ENCODE measurements at places on chromosomes 16 and 17.

- DNase-seq: no peak
These were observed 5.7 kb downstream of the ADGRG1 start for GRCh38 chr16:57634171-57634570.

DNA sequence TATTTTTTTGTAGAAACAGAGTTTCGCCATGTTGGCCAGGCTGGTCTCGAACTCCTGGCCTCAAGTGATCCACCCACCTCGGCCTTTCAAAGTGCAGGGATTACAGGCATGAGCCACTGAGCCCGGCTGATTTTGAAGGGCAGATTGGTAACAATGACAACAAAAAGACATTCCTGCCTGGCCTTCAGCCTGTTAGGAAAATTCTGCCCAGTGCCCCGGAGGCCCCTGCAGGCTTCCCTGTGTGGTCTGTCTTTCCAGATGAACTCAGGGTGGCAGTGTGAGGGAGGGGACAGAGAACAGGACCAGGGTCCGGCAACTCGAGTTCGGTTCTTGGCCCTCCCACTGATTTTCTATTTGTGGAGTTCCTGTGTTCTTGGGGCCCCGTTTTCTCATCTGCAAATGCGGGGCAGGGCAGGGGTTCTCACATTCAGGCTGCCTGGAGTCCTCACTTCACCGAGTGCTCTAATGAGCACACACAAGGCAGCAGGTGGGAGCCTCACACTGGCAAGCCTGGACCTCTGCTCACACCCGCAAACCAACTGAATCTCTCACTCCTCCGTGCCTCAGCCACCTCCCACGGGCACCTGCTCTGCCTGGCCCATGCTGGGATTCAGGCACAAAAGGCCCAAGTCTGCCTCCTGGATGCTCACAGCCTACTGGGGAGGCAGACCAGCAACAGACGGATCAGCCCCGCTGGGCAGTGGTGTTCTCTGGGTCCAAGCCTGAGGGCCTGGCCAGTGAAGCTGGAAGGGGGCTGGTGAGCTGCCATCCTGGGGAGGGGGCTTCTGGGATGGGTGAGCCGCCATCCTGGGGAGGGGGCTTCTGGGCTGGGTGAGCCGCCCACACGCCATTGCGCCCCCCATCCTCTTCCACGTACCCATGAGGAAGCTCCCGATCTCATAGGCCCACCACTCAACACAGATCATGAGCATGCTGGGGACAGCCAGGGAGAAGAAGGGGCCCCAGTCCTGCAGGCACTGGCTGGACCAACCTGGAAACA is 10.3 kb downstream of the SLC47A2 start:
- no peak for DNase-seq

DNA sequence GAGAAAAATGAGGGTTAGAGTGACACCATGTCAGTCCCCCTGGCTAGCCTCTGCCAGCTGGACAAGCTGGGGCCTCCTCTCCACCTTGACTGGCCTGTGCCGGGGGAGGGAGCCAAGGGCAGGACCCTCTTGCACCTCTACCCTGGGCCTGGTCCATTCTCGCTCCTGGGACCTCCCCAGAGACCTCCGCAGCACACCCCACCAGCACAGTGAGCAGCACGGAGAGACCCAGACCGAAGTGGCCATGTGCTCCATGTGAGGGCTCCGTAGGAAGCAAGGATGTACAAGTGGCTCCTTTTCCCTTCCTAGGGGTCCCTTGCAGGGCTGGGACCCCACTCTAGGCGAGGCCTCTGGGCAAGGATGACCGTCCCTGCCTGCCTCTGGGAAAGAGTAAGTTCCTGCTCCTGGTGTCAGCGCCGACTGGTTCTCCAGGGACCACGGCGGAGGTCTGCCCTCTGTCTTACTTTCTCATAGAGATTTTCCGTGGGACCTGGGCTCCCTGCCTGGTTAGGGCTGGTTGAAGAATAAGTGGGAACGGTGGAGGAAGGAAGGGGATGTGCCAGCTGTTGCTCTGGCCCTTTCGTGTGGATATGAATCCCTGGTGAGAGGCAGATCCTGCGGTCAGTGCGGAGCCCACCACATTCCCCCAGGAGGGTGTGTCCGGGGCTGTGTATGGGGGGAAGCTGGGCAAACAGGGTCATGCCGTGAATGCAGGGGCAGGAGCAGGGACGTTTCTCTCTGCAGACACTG is 124.2 kb downstream of the METRNL start:
- no peak for DNase-seq

- DNase-seq: no peak
These were observed 302.2 kb downstream of the CNTNAP4 start for GRCh38 chr16:76579277-76579922.

DNA sequence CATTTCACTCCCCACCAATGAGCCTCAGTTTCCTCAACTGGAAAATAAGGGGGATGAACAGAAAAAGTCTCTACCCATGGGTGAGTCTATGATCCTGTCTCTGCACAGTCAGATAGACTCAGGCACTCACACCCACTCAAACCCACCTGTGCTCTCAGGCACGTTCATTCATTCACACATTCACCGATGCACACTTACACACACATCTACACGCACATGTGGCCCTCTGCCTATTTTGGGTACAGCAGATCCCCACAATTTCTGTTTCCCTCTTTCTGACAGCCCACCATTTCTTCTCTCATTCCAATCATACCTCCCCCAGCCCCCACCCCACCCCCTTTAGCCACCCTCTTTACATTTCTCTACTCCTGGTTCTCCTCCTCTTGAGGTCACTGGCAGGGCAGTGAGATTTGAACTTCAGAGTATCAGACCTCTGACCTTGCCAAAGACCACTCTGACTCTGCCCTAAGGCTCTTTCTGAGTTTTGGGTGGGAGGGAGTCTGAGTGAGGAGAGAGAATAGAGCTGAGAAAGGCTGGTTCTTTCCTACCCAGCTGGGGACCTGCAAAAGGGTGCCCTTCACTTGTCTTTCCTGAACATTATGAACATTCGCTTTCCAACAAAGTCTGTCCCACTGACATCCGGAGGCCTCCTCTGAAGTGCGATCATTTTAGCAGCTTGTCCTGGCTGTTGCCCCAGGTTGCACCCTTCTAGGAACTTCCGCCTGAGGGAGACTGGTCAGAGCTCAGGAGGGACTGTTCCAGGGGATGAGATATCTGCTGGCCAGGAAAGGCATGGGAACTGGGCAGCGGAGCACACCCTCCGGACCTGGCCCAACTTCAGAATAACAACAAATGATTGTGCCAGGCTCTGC is 10.1 kb upstream of the COL1A1 start:
- DNase-seq: no peak

- DNase-seq: no peak
These were observed 25.3 kb upstream of the TMEM101 start for GRCh38 chr17:44039829-44040635.

GRCh38 chr17:72971226-72971880 is 121.1 kb downstream of the SLC39A11 start:
- no peak for DNase-seq

GRCh38 chr16:10265770-10266615 is 83.8 kb upstream of the GRIN2A start:
- no peak for DNase-seq

- DNase-seq: peak; percentile 75
These were observed 979 bp downstream of the ABHD15 start for GRCh38 chr17:29565643-29566472.

DNA sequence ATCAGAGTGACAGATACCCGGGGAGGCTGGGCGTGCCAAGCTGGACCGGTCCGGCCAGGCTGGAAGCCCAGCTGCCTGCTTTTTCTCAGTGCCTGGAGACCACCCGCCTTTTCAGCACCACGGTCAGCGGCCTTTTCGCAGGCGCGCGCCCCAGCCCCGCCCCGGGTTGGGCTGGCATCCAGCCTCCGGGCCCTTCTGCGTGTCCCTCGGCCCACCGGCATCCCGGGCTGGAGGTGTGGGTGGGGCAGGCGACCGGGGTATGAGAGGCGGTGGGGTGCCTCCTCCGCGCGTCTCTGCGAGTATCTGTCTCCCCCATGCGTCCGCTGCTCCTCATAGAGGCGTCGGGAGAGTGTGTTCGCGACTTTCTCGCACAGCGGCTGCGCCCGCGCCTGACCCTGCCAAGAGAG is 102.5 kb downstream of the MRM1 start:
- peak; percentile 44 for DNase-seq

DNA sequence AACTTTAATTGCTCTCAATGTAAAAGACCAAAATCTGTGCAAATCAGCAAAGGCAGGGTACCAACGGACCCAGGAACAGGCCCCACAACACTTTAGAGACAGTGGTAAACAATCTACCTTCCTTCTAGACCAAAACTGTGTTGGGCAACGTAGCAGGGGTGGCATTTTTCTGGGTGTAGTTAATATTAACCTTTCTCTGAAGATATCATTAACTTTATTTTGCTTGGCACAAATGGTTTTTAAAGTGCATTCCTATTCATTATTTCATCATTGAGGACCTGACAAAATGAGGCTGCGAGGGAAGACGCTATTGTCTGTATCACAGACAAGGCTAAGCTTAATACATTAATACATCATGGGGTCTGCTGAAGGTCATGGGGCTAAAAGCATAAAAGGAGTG is 37.9 kb upstream of the TRAP1 start:
- DNase-seq: no peak

All from HAP-1 (cell line).